ENCODE measurements at places on chromosomes 5 and 9.

- no peak for DNase-seq
Measured at GRCh38 chr5:128774605-128775004, 190.7 kb upstream of the SLC27A6 start.

DNA sequence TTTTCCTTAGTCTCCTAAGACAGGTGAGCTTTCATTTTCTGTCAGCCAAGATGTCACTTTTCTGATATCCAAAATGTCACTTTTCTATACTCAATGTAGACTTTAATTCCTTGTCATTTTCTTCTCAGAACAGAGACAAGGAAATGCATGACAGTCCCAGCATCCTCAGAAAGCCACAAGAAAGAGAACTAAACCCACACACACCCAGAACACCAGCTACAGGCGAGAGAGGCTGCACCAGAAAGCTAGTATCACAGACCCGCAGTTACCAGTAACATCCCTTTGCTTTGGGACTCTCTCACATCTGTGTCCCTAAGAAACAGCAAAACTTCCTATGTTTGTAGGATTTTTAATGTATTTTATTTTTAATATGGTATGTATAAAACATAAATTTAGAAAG, 17.1 kb downstream of the TRMO start:
- no peak for DNase-seq

- DNase-seq: no peak
Measured at GRCh38 chr9:2032234-2032633, 17.1 kb downstream of the SMARCA2 start.

GRCh38 chr9:113620377-113621161, 157.0 kb downstream of the RGS3 start:
- DNase-seq: peak; percentile 74

GRCh38 chr9:122281368-122281767, 16.7 kb downstream of the MRRF start:
- DNase-seq: no peak

- DNase-seq: no peak
Measured at GRCh38 chr5:72815580-72816283, 729 bp upstream of the TNPO1 start.

DNA sequence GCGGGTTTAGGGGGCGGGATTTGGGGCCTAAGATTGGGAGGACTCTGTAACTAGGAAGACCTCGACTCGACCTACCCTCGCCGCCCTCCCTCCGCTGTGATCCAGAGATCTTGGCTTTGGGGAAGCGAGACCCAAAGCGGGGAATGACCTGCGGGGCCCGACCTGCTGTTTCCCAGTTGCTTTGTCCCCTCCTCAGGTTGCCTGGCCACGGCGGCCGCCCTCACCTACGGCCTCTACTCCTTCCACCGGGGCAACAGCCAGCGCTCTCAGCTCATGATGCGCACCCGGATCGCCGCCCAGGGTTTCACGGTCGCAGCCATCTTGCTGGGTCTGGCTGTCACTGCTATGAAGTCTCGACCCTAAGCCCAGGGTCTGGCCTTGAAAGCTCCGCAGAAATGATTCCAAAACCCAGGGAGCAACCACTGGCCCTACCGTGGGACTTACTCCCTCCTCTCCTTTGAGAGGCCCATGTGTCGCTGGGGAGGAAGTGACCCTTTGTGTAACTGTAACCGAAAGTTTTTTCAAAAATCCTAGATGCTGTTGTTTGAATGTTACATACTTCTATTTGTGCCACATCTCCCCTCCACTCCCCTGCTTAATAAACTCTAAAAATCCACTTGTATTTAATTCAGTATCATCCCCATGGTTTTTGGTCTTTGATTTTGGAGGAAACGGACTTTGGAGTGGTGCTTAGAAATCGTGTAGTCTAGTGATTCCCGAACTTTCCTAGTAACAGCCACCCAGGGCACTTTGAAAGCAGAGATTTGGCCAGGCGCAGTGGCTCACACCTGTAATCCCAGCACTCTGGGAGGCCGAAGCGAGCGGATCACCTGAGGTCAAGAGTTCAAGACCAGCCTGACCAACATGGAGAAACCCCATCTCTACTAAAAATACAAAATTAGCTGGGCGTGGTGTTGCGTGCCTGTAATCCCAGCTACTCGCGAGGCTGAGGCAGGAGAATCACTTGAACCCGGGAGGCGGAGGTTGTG, 878 bp downstream of the HIGD2A start:
- no peak for DNase-seq

- no peak for DNase-seq
Measured at GRCh38 chr5:150765799-150766169, 7.0 kb upstream of the DCTN4 start.

- no peak for DNase-seq
Measured at GRCh38 chr9:3477236-3477834, 48.5 kb downstream of the RFX3 start.

GRCh38 chr5:95895771-95896170, 65.9 kb downstream of the ELL2 start:
- no peak for DNase-seq

DNA sequence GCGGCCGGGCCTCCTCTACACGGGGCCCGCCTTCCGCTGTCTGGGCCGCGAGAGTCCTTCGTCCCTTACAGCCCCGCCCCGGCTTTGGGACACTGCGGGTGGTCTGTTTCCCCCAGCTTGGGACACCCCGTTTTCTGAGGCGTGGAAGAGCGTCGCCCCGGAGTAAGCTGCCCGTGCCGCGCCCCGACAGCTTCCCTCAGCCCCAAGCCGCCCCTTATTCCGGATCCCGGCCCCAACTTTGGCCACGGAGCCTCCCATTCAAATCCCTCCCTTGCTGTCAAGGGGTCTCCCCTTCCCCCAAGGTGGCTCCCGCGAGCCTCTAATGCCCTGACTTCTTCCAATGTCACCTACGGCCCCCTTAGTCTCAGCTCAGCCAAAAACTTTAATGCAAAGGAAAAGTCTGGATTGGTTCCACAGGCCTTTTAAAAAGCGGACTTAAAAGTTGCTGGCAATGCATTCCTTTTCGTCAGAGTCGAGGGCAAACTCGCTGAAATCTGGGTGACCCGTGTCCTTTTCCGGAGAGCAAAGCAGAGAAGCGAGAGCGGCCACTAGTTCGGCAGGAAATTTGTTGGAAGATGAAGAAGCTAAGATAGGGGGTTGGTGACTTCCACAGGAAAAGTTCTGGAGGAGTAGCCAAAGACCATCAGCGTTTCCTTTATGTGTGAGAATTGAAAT, 19.8 kb downstream of the EXOSC2 start:
- DNase-seq: no peak

DNA sequence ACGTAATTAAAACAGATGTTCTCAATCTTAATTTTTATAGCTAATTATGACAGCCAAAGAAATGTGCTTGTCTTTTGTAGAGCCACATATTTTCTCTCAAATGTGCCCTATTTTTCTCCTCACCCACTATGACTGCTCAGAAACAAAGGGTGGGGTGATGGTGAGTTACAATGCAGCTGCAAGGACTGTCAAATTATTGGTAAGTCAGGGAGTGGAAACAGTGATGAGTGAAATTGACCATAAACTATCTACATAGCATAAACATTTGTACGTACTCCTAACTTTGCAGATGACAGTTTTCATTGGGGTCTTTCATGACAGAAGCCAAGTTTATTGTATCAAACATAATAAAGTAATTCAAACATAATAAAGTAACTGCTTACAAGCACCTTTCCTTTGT, 215.9 kb downstream of the MCTP1 start:
- DNase-seq: no peak

- DNase-seq: no peak
Measured at GRCh38 chr5:160743027-160743426, 109.0 kb downstream of the ATP10B start.

DNA sequence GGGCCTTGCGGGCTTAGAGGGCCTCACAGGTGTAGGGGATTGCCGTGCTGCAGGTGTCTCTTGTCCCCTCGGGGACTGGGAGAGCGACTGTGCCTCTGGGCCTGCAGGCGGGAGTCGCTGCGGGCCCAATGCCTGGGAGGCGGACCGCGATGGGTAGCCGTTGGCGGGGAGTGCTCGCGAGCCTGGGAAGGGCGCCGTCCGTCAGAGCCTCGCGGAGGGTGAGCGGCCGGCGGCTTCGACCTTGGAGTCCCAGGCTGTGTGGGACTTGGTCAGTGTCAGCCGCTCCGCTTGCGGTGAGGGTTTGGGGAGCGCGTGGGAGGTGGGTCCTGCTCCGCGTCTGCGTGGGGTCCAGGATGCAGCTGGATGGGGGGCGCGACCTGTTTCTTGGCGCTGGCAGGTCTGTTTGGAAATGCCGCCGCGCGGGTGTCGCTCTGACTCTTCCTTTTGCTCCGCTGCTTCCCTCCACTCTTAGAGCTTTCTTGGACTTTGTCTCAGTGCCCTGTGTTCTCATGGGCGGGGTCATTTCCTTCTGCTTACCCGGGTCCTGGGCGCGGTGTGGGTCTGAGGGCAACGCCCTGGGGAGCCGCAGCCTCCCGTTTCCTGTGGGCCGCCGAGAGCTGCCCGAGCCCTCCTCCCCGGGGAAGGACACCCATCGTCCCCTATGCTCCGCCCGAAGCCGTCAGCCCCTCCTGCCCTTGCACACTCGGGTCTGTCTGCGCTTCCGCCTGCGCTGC, 88.9 kb upstream of the CACNA1B start:
- no peak for DNase-seq

- DNase-seq: no peak
Measured at GRCh38 chr5:168224085-168224484, 67.4 kb upstream of the WWC1 start.

DNA sequence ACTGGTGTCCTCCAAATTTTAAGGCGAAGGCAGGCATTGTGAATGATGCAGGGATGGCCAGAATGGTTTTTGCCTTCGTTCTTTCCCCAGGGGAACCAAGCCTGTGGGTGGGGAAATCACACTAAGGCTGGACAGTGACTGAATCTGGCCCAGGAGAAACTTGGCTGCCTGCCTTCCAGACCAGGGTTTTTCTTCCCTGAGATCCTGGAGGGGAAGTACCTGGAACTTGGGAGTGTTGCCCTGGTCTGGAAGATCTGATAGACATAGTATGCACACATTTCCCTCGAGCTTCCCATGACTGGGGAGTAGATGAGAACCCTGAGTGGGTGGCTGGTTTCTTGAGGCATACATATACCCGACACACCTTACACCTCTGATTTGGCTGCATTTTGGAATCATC, 664 bp upstream of the IL11RA start:
- no peak for DNase-seq

DNA sequence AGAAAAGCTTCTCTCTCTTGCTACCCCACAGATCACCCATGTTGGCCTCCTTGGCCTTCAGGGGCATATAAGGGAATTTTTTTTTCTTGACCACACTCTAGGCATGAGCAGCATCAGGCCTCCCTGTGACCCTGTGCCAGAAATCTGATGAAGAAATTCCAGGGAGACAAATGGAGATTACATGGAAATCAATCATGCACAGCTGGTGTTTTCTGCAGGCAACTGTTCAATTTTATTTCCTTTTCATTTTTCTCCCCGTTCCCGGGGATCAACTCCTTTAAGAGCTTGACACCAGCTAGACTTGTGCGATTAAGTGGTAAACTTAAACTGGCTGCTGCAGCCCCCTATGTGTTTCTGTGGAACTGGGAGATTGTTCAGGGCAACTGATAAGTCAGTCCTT, 59.3 kb downstream of the GALNT10 start:
- DNase-seq: no peak

GRCh38 chr9:94801681-94802080, 75.2 kb downstream of the AOPEP start:
- no peak for DNase-seq

GRCh38 chr5:123535648-123536047, 23.7 kb downstream of the CSNK1G3 start:
- DNase-seq: no peak

- DNase-seq: no peak
Measured at GRCh38 chr9:129059796-129060785, 20.8 kb upstream of the DOLPP1 start.

- DNase-seq: peak; percentile 81
Measured at GRCh38 chr5:37495668-37496347, 116.7 kb downstream of the WDR70 start.

- no peak for DNase-seq
Measured at GRCh38 chr5:51559921-51560658, 176.8 kb downstream of the ISL1 start.

DNA sequence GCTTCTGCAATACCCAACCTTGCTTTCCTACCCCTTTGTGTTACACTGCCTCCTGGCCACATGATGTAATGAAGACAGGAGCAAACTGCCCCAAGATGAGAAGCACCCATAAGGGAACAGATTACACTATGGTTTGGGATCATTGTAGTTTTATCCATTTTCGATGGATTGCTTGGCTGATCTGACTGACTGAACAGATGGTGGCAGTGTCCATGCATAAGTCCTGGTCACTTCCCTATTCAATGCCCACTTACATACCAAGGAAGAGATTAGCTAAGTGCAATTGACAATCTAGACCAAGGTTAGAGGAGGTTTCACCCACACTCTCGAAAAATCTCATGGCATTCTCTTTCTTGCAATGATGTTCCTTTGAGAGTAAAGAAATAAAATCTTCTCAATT, 319.9 kb downstream of the RAB3C start:
- DNase-seq: no peak

DNA sequence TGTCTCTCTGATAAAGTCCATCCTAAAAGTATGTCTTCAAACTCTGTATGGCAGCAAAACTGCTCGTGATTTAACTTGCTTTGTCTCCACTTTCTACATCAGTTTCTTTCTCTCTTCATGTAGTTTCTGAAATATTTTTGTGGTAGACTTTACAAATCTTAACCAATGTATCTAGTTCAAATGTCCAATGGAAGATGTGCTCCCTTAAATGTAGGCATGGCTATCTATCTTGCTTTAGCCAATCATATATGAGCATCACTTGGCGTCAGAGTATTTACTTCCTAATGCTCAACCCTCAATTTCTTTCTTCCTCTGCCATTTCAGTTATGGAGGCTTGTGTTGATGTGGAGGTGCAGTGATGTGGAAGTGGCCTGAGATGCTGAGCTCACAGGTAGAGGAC, 206.1 kb upstream of the ZNF608 start:
- DNase-seq: no peak

- DNase-seq: no peak
Measured at GRCh38 chr5:156396830-156397081, 69.8 kb downstream of the SGCD start.

- DNase-seq: no peak
Measured at GRCh38 chr9:77469515-77470231, 178.4 kb downstream of the GNA14 start.

DNA sequence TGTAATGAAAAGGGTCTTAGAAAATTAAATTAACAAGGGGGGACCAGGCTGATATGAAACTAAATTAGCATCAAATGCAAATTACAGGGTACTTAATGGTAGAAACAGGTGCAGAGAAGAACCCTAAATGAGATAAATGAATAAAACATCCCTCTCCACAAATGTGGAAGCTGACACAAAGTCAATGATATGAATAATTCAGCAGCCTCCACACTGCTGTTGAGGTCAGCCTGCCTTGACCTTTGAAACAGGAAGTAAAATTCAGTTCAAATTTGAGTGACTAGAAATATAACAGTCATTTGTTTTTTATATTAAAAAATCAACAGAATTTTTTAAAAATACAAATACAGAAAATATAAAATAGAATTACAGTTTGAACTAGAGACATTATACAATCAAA, 40.0 kb downstream of the EBF1 start:
- DNase-seq: no peak

- no peak for DNase-seq
Measured at GRCh38 chr5:160835818-160836528, 16.0 kb downstream of the ATP10B start.
